Activated T-helper 1 cell treated with Interleukin-2 at 50 U/mL for 16 hours (primary cell): ENCODE measurements at places on chromosomes 2 and 18.

- DNase-seq = no peak
Observed at GRCh38 chr18:9211955-9212354, 75.4 kb downstream of the ANKRD12 start.

GRCh38 chr2:241116606-241117560 lies 14.8 kb upstream of the MTERF4 start:
- no peak for DNase-seq

GRCh38 chr2:241190291-241190981 lies 2.0 kb downstream of the ANO7 start:
- no peak for DNase-seq

DNA sequence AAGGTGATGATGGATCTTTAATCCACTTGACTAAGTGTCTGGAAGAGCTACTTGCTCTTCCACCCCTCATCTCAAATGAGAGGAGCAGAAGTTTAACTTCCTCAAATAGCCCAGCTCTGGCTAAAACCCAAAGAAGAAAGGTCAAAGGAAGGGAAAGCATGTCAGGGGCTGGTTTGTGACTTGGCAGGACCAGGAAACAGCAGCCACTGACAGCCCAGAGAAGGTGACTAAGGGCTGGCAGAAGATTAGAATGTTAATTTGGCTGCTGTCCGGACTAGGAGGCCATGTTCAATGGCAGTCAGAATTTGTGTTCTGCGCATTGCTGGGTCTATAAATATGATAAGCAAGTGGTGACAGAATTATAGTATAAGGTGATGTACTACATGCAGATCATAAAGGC lies 386.2 kb downstream of the SETBP1 start:
- DNase-seq = no peak

- DNase-seq = no peak
Observed at GRCh38 chr2:101524806-101525430, 50.0 kb upstream of the RFX8 start.

DNA sequence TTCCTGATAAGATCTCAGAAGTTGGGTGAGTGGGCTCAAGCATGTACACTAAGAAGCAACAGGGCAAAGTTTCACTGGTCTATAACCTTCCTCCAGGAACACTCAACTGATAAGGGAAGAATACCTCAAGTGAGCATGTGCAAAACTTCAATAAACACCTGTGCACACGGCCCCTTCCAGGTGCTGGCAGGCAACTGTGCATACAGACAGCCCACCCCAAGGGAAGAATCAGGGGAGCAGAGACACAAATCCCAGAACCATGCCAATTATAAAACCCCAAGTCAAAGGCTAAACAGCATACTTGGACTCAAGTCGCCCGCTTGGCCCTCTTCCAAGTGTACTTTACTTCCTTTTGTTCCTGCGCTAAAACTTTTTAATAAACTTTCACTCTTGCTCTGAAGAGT lies 85.9 kb upstream of the RTN4 start:
- no peak for DNase-seq

GRCh38 chr2:11749646-11750349 lies 3.4 kb downstream of the LPIN1 start:
- no peak for DNase-seq

DNA sequence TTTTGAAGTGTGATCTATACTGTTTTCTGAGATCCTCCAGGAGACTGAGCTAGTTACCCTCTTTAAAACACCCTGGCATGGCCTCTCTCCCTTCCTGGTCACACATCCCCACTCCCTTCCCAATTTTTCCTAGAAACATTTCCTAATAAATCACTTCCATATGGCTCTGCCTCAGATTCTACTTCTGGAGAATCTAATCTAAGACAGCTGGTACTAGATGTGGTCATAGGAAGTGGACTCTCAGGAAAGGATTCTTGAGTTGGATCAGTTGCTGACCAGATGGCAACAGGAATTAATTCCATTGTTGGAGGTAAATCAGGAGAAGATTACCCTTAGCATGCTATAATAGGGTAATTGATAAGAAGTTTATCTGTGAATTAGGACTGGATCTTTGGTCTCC lies 310.5 kb downstream of the SATB2 start:
- DNase-seq = no peak

DNA sequence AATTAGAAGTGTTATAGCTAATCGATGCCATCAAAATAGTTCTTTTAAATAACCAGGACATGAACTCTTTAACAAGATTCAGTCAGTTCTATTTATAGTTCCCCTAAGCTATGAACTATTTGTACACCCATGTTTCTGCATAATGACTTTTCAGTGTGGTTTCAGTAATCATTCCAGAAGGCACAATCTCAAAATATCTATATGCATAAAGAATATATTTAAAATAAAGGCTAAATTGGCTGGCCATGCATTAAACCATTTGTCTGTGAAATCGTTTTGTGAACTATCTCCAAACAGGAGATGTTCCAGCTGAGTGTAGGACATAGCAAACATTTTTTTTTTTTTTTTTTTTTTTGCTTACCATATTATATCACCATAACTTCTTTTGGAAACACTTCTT lies 719.3 kb downstream of the PLCL1 start:
- no peak for DNase-seq

DNA sequence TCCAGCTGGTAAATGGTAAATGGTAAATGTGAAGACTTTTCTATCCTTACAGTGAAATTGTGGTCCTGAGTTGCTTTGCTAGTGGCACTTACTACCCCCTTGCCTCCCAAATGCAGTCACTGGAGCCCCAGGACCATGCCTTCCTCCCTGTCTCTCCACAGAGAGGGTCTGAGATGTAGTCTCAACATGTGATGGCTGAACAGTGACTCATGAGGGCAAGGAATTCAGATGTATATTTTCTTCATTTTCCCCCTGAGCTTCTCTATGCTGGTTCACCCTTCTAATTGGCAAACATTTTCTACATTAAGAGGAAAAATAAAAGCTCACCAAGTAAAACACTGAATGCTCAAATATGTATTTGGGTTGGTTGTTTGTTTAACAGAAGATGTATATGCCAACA lies 232.0 kb downstream of the SH3BP4 start:
- no peak for DNase-seq

- no peak for DNase-seq
Observed at GRCh38 chr18:69725855-69726508, 221.7 kb downstream of the CD226 start.

GRCh38 chr18:32262092-32262491 lies 72.3 kb downstream of the MEP1B start:
- no peak for DNase-seq

DNA sequence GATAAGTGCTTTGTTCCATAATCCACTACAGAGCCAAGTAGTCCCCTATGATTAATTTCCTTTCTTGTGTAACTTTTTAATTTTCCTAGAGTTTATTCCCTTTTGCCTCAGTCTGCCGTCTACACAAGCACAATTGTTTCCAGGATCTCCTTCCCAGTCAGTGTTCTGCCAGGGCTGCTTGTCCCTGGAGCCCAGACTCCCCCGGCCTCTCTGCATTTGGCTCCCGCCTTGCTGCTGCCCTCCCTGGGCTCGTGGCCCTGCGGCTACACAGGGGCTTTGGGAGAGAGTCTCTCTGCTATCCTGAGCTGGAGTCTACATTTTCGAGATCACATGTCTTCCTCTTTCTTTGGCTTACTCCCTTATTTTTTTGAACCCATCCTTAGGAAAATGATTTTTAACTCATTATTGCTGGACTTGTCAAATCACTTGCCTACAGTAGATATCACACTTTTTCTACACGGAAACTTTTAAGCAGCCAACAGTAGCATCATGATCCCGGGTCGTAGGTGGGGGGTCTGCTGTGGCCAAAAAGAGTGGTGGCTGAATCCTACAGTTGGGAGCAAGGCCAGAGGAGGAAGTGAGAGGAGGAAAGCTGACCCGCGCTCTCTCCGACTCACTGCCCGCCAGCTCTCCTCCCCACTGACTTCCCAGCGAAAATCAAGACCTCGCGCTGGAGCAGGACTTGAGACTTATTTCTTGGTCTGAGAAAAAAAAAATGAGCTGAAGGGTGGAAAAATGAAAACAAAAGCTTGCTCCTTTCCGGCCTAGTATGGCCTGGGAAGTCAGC lies 9.4 kb downstream of the FBLN7 start:
- DNase-seq = no peak

- DNase-seq = no peak
Observed at GRCh38 chr2:174176898-174177297, 71.4 kb downstream of the OLA1 start.
